D341Med (cell line): ENCODE measurements at places on chromosomes 7 and 10.

- no peak for DNase-seq
Measured at GRCh38 chr7:13641714-13642113, 347.8 kb downstream of the ETV1 start.

DNA sequence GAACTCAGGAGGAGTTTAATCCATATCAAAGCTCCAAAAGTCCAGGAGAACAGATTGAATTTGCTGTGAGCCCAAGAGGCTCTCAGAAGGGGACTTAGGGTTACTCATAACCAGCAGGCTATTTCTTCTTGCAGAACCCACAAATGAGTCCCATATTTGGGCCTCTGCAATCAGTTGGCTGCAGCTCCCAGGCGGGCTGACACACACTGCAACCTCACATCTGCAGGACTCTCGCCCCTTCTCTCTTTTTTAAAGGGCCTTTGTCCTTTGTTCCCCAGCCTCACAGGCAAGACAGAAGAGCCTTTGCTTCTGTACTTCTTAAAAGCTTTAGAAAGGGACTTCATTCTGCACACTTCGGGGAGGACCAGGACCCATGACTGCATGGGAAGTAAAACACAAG, 26.7 kb downstream of the CREB3L2 start:
- DNase-seq = no peak

DNA sequence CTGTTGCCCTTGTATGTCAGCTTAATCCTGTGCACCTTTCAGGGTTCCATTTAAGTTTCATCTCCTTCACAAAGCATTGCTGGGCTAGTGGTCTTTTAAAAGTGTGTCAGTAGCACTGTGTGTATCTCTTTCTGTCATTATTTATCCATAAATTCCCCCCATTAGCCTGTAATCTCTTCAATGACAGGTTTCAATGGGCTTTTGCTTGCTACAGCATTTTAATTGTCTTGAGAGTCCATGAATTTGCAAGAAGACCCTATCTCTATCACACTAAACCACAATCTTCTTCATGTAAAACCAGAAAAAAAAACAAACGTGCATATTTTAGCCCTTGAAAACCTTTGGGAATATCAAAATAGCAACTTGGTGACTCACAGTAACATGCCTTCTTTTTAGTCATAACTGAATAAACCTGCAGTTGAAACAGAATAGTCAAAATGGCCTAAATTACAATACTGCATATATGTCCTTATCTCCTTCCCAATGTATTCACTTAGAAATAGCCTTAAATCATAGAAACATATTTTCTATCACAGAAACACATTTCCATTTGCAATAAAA, 118.6 kb downstream of the PON1 start:
- no peak for DNase-seq

GRCh38 chr7:90178166-90178565, 23.9 kb downstream of the STEAP1 start:
- no peak for DNase-seq

DNA sequence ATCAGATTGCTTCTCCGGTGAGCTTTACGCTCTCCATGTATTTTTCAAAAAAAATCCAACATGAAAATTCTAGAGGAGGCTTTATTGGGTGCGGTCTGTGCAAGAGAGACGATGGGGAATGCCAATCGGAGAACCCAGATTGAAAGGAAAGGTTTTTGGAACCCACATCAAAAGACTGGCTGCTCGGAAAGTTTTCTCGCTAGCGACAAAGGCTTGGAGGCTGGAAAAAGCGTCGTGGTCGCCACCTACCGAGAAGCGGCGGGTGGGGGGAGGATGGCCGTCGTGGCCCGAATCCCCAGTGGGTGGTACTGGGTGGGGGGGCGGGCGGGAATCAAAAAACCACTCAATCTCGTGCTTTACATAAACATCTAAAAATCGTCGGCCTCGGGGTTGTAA, 1.1 kb upstream of the GTF2I start:
- DNase-seq = peak; percentile 79

GRCh38 chr7:142300689-142301088, 42.8 kb upstream of the PRSS58 start:
- DNase-seq = peak; percentile 53

DNA sequence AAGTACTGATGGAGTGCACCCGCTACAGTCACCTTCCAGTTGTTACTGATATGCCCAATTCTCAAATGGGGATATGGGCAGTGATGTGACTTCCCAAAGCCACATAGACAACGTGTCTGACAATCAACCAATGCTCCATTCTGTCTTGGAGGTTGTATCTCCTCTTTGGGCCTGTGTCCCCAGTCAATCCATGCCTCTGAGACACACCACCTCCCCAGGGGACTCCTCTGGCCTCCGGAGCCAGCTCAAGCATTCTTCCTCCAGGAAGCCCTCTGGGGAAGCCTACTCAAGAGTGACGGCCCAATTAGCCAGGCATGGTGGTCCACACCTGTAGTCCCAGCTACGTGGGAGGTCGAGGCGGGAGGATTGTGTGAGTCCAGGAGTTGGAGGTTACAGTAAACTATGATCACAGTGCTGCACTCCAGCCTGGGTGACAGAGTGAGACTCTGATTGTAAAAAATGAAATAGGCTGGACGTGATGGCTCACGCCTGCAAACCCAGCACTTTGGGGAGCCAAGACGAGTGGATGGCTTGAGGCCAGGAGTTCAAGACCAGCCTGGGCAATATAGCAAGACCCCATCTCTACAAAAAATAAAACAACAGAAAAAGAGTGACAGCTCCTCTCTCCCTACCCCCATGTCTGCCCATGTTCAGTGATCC, 99.5 kb upstream of the TNRC18 start:
- DNase-seq = no peak

- no peak for DNase-seq
Measured at GRCh38 chr10:117574498-117575146, 32.1 kb downstream of the EMX2 start.

- no peak for DNase-seq
Measured at GRCh38 chr10:97039538-97040247, 146.1 kb downstream of the SLIT1 start.

DNA sequence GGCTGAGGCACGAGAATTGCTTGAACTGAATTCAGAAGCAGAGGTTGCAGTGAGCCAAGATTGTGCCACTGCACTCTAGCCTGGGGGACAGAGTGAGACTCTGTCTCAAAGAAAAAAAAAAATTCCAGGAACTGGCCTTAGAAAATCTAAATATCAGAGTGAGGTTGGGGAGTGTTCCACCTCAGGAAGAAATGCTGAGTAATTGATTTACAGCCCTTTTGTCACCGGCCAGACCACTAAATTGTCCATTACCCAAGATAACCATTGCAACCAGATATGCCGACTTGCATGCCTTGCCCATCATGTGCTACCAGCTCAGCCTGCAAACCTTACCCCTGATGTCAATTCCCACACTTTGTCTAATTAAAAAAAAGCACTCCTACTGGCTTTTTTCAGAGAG, 42.4 kb downstream of the CRCP start:
- no peak for DNase-seq

DNA sequence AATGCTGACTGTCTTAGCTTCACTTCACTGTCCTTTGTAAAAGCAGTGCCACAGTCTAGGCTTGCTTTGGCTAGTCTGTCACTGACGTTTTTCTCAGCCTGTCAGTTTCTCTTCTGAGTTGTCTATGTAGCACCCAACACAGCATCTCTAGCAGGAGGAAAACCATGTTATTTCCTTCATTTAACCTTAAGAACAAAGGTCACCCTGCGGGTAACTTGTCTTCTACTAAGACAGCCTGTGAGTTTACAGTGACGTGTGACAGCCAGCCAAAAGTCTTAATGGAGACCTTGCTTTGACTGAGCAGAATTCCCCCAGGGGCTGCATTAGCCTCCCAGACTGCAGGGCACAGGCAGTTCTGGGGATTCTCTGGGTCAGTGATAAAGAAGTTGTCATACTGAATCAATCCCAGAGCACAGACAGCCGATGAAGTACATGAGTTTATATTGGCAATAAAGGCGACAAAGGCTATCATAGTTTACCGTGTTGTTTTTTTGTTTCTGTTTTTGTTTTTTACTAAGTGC, 296.0 kb upstream of the KIAA1217 start:
- DNase-seq = no peak

- DNase-seq = peak; percentile 68
Measured at GRCh38 chr7:10973942-10974911, 555 bp downstream of the PHF14 start.

- no peak for DNase-seq
Measured at GRCh38 chr7:138021889-138022288, 20.0 kb upstream of the CREB3L2 start.

DNA sequence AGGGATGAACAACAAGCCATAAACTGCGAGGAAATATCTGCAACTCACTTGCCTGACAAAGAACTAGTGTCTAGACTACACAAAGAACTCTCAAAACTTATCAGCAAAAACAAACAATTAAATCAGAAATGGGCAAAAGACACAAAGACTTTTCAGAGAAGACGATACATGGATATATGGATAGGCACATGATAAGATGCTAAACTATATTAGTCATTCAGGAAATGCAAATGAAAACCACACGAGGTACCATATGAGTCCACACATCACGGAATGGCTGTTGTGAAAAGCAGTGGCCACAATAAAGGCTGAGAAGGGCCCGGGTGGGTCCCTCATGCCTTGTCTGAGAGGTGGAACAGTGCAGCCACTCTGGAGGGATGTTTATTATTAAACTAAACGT, 267.8 kb downstream of the WDR37 start:
- no peak for DNase-seq

GRCh38 chr10:75432176-75432575, 752 bp downstream of the LRMDA start:
- DNase-seq = no peak

GRCh38 chr7:108270385-108271015, 140.3 kb upstream of the LAMB4 start:
- DNase-seq = no peak

DNA sequence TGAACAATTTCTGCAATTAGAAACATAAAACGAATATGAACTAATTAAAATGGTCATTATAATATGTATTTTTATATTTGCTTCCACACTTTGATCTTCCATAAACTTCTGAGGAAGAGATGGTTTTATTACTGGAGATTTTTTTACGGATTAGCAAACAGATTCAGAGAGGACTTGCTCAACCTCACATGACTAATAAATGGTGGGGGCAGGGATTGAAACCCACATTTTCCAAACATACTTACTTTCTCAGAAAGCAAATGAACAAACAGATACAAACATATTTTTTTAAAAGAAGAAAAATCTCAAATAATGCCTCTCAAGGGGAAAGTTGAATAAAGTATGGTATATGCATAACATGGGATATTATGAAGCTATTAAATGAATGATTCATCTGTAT, 18.3 kb downstream of the ANKMY2 start:
- DNase-seq = no peak

- DNase-seq = no peak
Measured at GRCh38 chr10:93851169-93851568, 42.6 kb upstream of the SLC35G1 start.

DNA sequence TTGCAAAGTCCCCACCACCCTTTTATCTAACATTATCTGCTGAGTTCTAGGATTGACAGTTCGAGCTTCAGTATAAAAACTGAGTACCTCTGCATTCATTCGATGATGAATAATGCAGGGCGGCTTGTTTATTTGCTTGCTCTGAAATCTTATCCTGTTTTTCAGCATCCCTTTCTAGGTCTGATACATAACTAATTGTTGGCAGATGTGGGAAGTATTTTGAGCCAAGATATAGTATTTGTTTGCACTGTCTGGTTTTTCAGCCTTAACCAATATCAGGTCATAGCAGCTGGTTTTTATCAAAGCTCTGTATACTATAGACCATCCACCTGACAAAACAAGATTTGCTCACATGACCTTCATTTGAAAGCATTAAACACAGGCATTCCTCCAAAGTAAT, 161.4 kb downstream of the TFEC start:
- no peak for DNase-seq

GRCh38 chr10:127207081-127207480, 10.7 kb upstream of the INSYN2A start:
- DNase-seq = no peak

DNA sequence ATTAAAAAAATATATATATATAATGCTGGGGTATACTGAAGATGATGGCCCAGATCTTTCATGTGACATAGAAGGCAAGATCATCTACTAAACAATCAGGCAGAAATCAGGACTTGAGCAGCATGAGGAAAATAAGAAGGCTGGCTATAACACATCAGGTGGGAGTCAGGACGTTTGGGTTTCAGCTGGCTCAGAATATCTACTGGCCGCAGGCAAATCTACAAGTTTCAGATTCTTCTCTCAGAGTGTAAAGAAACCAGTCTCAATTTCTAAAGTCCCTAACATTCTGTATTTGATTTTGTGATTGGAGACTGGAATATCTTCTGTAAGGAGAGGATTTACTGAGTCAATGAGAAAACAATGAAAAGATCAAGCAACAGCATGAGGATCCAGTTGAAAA, 37.7 kb upstream of the FAM3C start:
- DNase-seq = no peak

GRCh38 chr10:31401287-31401686, 82.3 kb downstream of the ZEB1 start:
- no peak for DNase-seq

DNA sequence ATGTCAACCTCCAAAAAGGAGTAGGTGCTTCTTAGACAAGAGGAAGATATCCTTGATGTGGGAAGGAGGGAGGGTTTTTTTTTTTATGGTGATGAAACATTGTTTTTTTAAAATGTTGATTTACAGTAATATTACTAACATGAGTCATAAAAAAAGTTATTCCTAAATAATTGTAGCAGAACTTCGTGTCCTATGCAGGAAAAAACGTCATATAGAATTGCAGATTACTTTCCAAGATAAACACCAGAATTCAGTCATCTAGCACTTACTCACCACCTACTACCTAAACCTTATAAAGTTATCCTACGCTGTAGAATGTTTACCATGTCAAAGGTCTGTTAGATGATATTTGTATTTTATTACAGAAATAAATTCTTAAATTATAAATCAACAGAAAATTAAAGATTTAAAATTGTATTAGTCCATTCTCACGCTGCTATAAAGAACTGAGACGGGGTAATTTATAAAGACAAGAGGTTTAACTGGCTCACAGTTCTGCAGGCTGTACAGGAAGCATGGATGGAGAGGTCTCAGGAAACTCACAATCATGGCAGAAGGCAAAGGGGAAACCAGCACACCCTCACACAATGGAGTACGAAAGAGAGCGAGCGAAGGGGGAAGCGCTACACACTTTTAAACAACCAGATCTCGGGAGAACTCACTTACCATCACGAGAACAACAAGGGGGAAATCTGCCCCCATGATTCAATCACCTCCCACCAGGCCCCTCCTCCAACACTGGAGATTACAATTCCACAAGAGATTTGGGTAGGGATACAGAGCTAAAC, 105.2 kb upstream of the NEBL start:
- DNase-seq = no peak

- no peak for DNase-seq
Measured at GRCh38 chr7:131633342-131633843, 77.0 kb upstream of the PODXL start.

DNA sequence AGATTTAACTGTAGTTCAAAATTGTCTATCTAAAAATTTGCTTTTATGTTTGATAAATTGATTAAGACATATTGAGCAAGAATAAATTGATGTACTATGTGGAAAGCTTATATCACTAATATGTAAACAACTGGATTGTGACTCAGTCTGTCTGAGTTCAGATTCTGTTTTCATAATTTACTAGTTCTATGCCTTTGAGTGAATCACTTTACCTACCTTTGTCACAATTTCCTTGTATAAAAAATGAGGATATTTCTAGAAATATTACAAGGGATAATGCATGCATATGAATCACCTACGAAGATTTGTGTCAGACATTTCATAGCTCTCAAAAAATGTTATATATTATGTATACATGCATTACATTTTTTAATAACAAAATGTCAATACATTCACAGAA, 245.1 kb upstream of the ZWINT start:
- no peak for DNase-seq

GRCh38 chr7:87347664-87348063, 2.2 kb downstream of the CROT start:
- no peak for DNase-seq
